Inflammatory macrophage treated with lipopolysaccharide for 1 hour (primary cell): ENCODE measurements at places on chromosomes 6 and 20.
A peak's percentile ranks its signal among the peaks of the same experiment; 100 is the strongest.

- DNase-seq = no peak
Observed at GRCh38 chr20:32168184-32168910, 39.2 kb downstream of the PLAGL2 start.

- no peak for DNase-seq
Observed at GRCh38 chr6:170176898-170177771, 113.7 kb downstream of the DLL1 start.

- no peak for DNase-seq
Observed at GRCh38 chr6:126797981-126798380, 320.5 kb upstream of the RSPO3 start.

DNA sequence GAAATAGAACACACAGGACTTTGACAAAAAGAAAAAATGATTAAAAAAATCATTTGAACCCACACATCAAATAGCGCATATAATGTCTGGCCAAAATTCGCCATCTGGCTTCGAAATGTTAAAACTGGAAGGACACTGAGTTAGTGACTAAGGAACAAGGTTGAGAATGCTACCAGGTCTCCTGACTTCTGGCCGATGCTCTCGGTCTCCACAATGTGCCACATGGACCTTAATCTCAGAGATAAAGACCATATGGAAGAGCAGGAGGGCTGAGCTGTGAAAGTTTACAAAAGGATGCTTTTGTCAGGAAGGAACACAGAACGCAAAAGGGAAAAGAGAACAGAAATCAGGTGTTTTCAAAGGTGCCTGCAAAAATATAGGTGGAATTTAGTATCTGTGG lies 54.7 kb downstream of the FAXC start:
- no peak for DNase-seq

DNA sequence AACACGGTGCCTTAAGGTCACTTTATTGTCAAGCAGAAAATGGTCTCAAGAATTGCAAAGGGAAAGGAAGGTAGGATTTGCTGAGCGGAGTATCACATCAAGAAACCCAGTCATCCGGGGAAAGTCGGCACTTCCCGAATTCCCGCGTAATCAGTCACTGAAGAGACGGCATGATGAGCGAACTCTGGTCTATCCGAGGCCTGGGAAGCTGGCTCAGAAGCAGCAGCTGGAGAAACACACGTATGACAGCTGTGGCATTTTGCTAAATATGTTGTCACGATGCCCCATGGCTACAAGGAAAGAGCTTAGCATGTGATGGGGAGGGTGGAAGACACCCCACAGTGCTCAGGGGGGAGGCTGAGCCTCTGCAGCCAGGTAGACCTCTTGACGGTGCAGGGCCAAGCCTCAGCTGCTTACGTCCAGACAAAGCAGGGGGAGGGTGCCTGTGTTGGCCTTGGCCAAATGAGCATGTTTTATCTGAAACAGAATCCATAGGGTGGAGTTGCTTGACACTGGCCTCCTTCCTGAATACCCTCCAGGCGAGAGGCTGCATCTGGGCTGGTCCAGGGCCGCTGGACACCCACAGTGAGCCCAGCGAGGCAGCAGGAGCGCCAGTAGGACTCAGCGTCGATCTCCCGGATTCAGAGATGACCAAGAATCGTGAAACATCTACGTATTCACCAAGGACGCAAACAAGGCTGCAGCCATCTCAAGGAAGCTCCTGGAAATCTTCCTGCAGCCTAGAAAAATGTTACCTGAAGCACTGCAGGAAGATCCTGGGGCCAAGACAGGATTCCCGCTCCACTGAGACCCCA lies 118.8 kb upstream of the AFDN start:
- no peak for DNase-seq

GRCh38 chr6:26224940-26225847 lies 138.0 kb downstream of the HFE start:
- DNase-seq = no peak

DNA sequence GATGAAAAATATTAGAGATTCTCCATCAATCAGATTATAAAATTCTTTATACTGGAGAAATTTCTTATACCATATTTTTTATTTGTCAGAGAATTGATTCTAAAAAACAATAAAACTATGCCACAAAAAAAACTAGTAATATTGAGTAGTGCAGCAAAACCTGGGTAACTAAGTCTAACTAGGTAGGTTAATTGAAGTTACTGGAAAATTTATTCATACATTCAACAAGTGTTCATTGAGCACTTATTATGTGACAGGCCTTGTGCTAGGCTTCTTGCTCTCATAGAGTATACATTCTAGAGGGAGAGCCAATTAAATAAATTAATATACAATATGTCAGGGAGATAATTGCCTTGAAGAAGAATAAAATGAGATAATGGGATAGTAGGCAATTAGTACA lies 189.4 kb downstream of the EYA4 start:
- no peak for DNase-seq

GRCh38 chr20:46226602-46227001 lies 81.7 kb downstream of the CDH22 start:
- no peak for DNase-seq

DNA sequence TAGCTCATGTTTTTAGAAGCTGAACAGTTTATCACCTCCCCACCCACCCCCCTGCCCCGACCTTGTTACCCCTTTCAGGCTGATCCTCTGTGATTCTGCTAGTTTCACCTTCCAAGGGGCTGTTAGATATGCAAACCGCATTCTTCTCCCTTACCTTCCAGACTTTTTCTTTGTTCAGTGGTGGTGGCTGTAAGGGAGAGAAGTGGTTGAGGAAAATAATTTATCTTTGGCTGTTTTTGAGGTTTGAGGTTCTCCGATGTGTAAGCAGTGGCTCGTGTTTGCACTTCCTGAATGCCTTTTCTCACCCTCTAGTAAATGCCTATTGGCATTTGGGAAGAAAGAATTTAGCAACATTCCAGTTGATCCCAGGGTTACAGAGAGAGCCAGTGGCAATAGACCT lies 69.4 kb upstream of the KCNG1 start:
- DNase-seq = no peak

- no peak for DNase-seq
Observed at GRCh38 chr6:114040871-114041270, 69.9 kb upstream of the HDAC2 start.

GRCh38 chr6:36072681-36073080 lies 45.1 kb downstream of the MAPK14 start:
- DNase-seq = no peak

- DNase-seq = no peak
Observed at GRCh38 chr6:25180630-25181349, 98.4 kb upstream of the CARMIL1 start.

DNA sequence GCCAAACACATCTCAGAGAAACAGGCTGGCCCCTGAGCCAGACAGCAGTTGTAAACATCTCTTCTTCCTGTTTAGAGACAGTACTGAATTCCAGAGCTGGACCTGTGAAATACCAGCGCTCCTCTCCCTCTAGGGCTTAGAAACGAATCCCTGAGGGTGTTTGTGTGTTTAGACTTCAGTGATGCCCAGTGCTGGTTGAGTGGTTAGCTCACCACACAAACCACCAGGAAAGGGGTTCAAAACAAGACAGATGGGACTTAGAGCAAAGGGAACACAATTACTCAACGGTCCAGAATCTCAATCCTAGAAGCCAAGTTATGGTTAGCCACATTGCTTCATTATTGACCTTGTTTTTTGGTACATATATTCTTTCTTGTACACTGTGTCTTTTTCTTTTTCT lies 108.7 kb upstream of the TMEM170B start:
- no peak for DNase-seq

- DNase-seq = no peak
Observed at GRCh38 chr6:109801794-109802193, 110.7 kb downstream of the FIG4 start.

- DNase-seq = no peak
Observed at GRCh38 chr20:53146201-53146891, 174.2 kb downstream of the TSHZ2 start.

DNA sequence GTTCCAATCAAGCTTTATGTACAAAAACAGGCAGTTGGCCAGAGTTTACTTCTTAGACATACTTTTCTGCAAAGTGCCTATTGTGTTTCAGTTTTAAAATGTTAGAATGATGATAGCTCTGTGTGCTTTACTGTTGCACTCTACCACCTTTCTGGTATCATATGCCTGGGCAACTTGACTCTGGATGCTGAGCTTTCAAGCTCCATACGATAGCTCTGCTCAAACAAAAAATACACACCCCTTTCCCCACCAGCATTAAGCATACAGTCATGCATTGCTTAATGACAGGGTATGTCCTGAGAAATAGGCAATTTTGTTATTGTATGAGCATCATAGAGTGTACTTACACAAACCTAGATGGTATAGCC lies 123.1 kb downstream of the RCAN2 start:
- DNase-seq = no peak

- peak; percentile 18 for DNase-seq
Observed at GRCh38 chr6:47076422-47077344, 34.6 kb upstream of the ADGRF1 start.

- no peak for DNase-seq
Observed at GRCh38 chr6:99575544-99576227, 7.2 kb upstream of the CCNC start.

DNA sequence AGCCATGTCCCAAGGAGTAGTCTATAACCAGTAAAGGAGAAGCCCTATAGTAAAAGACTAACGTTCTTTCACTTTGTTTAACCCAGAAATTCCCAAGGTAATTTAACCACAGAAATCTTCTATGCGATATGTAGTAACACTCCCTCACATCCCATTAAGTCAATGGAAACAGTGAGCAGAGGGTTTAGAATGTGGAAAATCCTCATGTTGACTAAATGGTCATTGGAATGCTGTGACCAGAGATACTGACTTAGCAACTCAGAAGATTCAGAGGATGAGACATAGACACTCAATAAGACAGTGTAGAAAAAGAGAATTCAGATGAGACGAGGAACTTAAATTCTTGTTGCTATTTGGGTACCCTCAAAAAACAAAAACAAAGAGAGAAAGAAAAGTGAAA lies 562.2 kb upstream of the NOX3 start:
- DNase-seq = no peak

- no peak for DNase-seq
Observed at GRCh38 chr20:43963233-43963632, 48.6 kb downstream of the TOX2 start.

DNA sequence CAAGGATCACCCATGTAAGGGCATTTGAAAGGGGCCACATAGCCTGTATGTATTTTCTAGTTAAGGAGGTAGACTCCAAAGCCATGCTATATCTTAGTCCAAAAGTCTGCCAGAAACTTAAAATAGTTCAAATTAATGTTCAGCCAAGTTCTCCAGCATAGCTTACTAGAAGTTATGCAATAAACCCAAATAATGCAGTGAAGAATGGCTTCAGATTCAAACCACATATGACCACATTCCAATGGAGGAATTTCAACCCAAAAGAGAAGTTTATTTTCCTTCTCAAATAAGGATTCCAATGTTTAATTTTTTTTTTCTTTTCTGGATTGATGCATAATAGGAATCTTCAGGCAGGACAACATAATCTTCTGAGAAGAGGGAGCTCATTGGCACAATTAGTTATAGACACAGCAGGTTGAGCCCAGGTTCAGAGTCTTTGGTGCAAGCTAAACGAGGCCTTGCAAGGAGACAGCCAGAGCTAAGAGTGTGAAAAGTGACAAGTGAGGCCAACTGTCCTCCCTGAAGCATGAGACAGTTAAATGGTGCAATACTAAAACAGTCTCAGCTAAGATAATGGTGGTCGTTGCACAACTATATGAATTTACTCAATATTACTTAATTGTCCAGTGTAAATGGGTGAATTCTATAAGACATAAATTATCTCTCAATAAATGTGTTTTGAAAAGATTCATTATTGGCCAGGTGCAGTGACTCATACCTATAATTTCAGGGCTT lies 598.8 kb upstream of the CDH4 start:
- DNase-seq = no peak

GRCh38 chr6:157644043-157644810 lies 178.8 kb upstream of the SNX9 start:
- DNase-seq = no peak

DNA sequence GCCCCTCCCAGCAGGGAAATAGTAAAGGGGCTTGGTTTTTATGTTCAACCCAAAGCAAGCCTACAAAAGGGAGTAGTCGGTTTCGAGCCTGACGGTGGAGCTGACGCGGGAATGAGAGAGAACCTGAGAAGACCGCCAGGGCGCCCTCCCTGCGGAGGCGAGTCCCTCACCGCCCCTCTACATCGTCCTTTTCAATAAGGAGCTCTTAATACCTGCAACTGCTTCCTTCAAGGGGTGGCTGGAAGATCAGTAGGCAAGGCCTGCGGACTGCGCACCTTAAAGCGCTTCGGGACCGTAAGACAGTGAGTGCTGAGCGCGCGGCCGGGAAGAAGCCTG lies 709 bp upstream of the ZNF76 start:
- DNase-seq = no peak

DNA sequence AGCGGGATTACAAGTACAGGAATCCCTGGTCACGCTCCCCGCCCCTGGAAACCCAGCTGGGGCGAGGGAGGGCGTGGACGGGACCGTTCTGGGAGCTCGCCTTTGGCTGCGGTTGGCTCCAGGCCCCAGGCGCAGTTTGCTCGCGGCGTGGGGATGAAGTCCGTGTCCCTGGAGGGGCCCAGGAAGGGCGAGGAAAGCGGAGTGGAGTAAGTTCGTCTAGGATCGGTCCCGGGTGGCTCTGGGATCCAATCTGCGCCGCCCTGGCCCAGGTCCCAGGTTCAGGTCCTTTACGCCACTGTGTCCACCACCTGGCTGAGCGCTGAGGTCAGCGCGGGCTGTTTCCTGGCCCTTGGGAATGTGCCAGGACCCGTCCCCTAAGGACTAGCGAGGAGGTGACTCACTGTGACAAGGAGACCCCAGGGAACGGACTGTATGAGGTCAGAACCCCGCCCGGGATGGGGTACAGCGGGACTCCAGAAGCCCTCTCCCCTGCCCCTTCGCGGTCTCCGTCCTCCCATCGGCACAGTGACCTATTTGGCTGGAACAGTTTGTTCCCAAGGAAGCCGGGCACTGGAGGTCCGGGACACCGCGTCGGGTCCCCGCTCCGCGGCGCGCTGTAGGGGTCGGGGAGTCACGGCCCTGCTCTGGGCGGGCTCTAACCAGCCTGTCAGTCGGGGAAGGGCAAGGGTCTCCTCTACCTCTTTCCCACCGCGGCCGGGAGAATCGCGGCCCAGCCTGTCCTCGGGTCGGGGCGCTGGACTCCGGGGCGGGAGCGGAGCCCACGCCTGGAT lies 724 bp downstream of the CDKN1A start:
- peak; percentile 44 for DNase-seq

DNA sequence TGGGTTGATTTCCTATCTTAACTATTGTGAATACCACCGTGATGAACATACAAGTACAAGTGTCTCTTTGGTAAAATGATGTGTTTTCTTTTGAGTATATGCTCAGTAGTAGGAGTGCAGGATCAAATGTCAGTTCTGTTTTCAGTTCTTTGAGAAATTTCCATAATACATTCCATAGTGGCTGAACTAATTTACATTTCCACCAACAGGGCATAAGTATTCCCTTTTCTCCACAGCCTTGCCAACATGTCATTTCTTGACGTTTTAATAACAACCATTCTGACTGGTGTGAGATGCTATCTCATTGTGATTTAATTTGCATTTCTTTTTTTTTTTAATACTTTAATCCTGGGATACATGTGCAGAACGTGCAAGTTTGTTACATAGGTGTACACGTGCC lies 268.8 kb downstream of the CENPW start:
- DNase-seq = no peak
